ENCODE measurements at places on chromosomes 6 and 20. TPM values are rescaled to one million over a fixed set of nuclear protein-coding genes. Genes with fewer than 3 reads are reported as not detected.

GRCh38 chr6:106309766-106310373 is 15.7 kb downstream of the ATG5 start:
- DNase-seq: no peak

SMIM26 gene
- polyA plus RNA-seq: 85.4 TPM

- DNase-seq: no peak
Observed at GRCh38 chr6:125041740-125042459, 79.7 kb downstream of the RNF217 start.

DNA sequence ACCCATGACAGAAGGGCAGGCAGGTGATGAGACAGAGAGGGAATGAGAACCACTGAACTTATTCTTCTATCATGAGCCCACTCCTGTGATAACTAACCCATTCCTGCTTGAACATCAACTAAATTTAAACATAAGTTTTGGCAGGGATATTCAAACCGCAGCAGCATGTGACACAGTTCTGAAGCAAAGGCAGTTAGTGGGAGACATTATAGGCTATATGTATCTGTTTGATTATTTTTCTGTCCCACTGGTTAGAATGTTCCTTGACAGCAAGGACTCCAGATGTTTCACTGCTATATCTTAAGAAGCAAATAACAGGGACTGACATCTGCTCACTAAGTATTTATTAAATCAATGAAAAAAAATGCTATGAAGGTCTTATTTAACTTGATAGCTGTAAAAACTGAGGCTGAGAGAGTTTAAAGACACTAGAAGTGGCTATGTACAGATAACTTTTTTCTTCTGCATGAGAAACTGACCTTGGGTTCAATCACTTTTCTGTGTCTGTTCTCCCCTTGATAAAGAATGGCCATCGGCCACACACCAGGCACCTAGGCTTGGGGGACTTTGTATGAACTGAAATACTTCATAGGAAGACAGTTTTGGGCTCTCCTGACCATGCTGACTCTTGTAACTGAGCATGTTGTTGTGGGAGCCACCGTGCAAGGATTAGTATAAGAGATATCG is 90.9 kb downstream of the CEP162 start:
- no peak for DNase-seq

SLC35D3 gene
- 0.11 TPM for polyA plus RNA-seq

DNA sequence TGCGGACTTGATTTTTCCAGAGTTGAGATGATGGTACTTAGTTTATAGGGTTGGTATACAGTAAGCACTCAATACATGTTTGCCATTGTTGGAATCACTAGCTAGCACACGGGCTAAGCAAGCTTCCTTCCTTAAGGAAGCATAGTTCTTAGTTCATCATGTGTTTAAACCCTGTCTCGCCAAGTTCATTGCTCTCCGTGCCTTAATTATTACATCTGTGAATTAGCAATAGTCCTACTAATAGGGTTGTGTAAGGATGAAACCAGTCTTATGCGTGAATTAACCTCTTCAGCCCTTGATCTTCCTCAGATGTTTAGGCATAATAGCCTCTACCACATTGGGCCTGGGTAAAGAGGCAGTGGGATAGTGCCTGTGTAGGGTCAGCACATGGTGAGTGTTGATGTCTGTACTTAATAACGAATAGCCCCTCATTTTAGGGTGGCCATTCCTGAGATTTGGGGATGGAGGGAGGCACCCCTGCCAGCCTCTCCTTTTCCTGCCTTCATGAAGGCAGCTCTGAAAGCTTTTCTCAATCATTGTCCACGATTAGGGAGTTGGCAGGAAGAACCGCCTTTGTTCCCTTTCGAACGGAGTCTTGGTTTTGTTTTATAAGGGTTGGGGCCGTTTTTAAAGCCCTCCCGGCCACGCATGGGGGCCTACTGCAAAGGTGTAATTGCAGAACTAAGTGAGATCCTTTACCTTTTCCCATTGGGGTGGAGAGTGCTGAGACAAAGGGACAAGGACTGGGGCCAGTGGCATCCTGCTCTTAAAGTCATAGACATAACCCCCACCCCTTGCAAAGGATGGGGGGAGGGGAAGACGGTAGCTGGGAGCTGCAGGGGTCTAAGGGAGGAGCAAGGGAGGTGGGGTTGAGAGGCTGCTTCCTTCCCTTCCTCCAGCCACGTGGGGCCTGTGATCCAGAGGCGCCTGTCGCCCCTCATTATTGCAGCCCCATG is 2.1 kb downstream of the DNMT3B start:
- no peak for DNase-seq

DNA sequence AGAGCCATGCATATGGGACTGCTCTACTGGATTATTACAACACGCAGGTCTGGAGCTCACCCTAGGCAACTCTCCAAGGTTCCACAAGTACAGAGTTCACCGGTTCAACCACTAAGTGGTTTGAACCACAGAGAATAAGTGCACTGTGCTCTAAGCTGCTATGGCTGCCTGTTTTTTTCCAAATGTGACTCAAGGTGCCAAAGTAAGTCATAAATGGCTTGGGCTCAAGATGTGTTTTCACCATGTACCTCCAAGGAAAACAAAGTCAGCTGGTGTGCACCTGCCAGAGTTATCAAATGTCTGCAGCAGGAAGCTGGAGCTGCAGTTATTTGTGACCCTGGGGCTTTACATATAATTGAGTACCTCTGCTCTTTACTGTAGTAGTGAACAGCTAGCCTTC is 76.7 kb downstream of the PREP start:
- DNase-seq: no peak

DNA sequence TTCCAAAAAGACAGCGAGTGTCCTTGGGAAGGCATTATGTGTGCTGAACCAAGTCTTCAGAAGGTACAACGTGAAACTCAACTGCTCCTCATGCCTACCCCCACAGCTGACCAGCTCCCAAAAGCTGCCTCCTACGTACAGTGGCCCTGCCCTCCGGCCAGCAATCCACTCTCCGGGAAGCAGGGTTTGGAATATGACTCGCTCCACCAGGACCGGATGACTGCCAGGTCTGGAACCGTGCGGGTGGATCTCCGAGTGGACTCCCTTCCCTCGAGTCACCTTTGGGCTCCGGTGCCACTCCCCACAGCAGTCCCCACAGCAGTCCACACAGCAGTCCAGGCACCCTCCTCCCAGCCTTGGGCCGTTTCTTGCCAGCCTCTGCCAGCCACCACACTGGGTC is 4.3 kb downstream of the ZBTB46 start:
- DNase-seq: no peak

- no peak for DNase-seq
Observed at GRCh38 chr6:170485159-170485558, 67.9 kb downstream of the PSMB1 start.

- no peak for DNase-seq
Observed at GRCh38 chr6:150636808-150637207, 37.1 kb downstream of the PLEKHG1 start.

GRCh38 chr6:81768150-81768942 is 15.9 kb upstream of the TENT5A start:
- DNase-seq: no peak

DNA sequence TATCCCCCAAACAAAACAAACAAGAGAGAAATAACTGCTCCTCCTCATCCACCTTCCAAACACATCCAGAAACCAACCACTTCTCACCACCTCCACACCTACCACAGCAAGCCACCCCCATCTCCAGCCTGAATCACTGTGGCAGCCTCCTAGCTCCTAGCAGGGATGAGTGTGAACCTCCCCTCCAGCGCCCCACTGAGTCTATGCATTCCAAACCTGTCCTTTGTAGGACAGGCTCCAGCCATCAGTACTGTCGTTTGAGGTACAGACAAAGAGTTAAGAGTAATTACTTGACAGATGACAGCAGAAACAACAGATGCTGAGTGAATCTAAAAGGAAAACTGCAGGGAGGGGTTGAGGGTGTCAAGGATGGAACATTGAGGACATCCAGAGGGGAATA is 2.4 kb downstream of the METTL24 start:
- no peak for DNase-seq

DNA sequence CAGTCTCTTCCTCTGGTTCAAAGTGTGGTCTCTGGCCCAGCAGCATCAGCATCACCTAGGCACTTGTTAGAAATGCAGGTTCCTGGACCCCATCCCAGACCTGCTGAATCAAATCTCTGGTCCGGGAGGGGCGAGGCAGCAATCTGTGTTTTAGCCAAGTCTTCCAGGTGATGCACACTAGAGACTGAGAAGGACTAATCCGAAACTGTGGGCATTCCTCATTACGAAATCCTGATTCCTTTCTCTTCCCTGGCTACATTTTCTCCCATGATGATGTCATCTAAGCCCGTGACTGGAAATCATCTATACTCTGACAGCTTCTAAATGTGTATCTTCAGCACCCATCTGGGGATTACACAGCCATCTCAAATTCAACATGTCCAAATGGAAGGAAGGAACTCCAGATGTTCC is 39.7 kb upstream of the PRND start:
- DNase-seq: no peak

DDRGK1 gene
- 46.7 TPM for polyA plus RNA-seq

- no peak for DNase-seq
Observed at GRCh38 chr6:15513801-15514711, 148.8 kb downstream of the DTNBP1 start.
